ENCODE measurements at places on chromosomes 16 and 17.
A peak's percentile ranks its signal among the peaks of the same experiment; 100 is the strongest.

- DNase-seq, result no peak
These were observed 50.3 kb downstream of the BMERB1 start for GRCh38 chr16:15484662-15485061.

- DNase-seq, result no peak
These were observed 1.8 kb downstream of the PRR29 start for GRCh38 chr17:63999680-64000531.

- peak; percentile 44 for DNase-seq
These were observed 8.3 kb upstream of the RAB5C start for GRCh38 chr17:42163113-42163512.

DNA sequence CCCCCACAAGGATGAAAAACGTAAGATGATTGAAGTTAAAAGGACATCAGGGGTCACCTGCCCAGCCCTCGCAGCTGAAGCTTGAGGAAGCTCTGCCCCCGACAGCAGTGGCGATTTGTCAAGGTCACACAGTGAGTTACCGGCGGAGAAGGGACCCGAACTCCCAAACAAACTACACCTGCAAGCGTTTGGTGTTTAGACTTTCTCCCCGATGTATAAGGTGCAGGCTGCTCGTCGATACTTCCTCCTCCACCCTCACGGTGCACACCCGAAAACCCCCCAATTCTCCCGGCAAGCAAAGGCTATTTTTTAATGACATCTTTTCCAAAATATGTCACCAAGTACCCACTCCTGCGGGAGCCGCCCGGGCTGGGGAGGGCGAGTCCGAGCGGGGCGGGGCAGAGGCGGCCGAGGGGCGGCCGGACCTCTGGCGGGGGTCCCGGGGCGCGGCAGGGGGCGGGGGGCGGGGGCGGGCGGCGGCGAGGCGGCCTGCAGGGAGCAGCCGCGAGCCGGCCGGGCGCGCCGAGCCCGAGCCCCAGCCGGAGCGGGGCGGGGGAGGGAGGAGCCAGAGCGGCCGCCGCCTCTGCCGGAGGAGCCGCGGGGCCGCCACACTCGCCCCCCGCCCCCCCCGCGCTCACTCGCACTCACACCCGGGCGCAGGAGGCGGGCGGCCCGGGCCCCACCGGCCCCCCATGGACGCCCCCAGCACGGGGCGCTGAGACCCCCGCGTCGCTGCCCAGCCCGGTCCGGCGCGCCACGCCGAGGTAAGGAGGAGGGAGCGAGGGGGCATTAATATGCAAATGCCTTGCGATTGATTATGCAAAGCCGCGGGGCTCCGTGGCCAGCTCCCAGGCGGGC is at the start of gene THRA:
Gene THRA (plus strand): TSS at position 637 of the 858 bp plus-strand sequence. CDS start 11,524 bp downstream, outside the sequence.
- DNase-seq, result peak; percentile 83

GRCh38 chr16:66065925-66066324 is 300.6 kb upstream of the CDH5 start:
- DNase-seq, result no peak

GRCh38 chr17:70581459-70581858 is 412.1 kb downstream of the KCNJ2 start:
- no peak for DNase-seq

GRCh38 chr16:56013962-56014552 is 138.9 kb upstream of the CES5A start:
- DNase-seq, result peak; percentile 10

DNA sequence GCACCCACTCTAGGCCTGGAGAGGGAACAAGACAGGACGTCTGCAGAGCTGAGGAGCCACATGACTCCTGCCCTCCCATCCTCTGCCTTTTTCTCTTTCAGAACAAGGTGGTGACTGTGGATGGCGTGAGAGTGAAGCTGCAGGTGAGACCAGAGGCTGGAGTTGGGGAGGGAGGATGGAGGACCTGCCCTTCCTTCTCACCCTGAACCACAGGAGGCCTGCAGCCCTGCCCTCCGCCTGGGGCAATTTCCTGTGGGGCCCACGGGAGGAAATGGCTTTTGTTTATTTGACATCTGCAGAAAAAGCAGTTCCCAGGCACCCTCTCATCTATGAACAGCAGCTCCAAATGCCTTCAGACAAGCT is 5.1 kb downstream of the RAB37 start:
- DNase-seq, result peak; percentile 77

Measured in CD4-positive, alpha-beta T cell treated with Interleukin-6 for 4 hours (primary cell).